Parietal lobe (tissue), 2 donors: ENCODE measurements at places on chromosomes 4 and X. TPM values are rescaled to one million over a fixed set of nuclear protein-coding genes. Genes with fewer than 3 reads are reported as not detected.

TEC gene
- 4.7 TPM for total RNA-seq

SOWAHB gene
- 3.4 TPM for total RNA-seq

CLOCK gene
- total RNA-seq, result 42.6 TPM

EPHA5 gene
- 157 TPM for total RNA-seq

UGT2B10 gene
- total RNA-seq, result not detected

EDA gene
- total RNA-seq, result 4.7 TPM

PAGE1 gene
- total RNA-seq, result not detected

DRP2 gene
- 8.5 TPM for total RNA-seq

L1CAM gene
- 195 TPM for total RNA-seq

CHRNA9 gene
- total RNA-seq, result not detected

ITGB1BP2 gene
- 6.6 TPM for total RNA-seq

PFKFB1 gene
- total RNA-seq, result 0.31 TPM

MAGEA2 gene
- not detected for total RNA-seq

FMR1NB gene
- total RNA-seq, result not detected

NBDY gene
- total RNA-seq, result 10.6 TPM

KIT gene
- 41.9 TPM for total RNA-seq

TMEM35A gene
- total RNA-seq, result 67.3 TPM

BGN gene
- total RNA-seq, result 4.7 TPM

GK gene
- total RNA-seq, result 11.3 TPM

RP2 gene
- 14.1 TPM for total RNA-seq

GAGE2A gene
- total RNA-seq, result not detected

NXF2 gene
- total RNA-seq, result not detected

MAGEC1 gene
- not detected for total RNA-seq

MAGEA1 gene
- total RNA-seq, result not detected

PPID gene
- total RNA-seq, result 27.9 TPM

SYN1 gene
- 27.9 TPM for total RNA-seq

LRP2BP gene
- 13.5 TPM for total RNA-seq

FRMPD3 gene
- 5.6 TPM for total RNA-seq

AMTN gene
- total RNA-seq, result not detected

SH3RF1 gene
- 12.8 TPM for total RNA-seq

GLRA3 gene
- 6.9 TPM for total RNA-seq

PAK3 gene
- total RNA-seq, result 105 TPM

GAR1 gene
- total RNA-seq, result 6.3 TPM

RIBC1 gene
- 0.63 TPM for total RNA-seq

PWWP3B gene
- total RNA-seq, result 0.63 TPM

CXCL11 gene
- not detected for total RNA-seq

CENPVL2 gene
- 2.5 TPM for total RNA-seq

GSX2 gene
- total RNA-seq, result 2.8 TPM

GAGE12H gene
- total RNA-seq, result not detected

IGSF1 gene
- total RNA-seq, result 0.63 TPM

DCAF4L1 gene
- 0.31 TPM for total RNA-seq

FGF5 gene
- total RNA-seq, result 0.63 TPM

CXCL1 gene
- not detected for total RNA-seq

DGAT2L6 gene
- not detected for total RNA-seq

PASD1 gene
- not detected for total RNA-seq

NFXL1 gene
- 26.0 TPM for total RNA-seq

CXorf49 gene
- total RNA-seq, result not detected

TMSB15B gene
- 49.1 TPM for total RNA-seq

RAB41 gene
- total RNA-seq, result not detected

MAGEB10 gene
- not detected for total RNA-seq

PARM1 gene
- total RNA-seq, result 7.5 TPM

NUDT11 gene
- total RNA-seq, result 65.1 TPM
